ENCODE measurements at places on chromosomes 16 and 17.

DNA sequence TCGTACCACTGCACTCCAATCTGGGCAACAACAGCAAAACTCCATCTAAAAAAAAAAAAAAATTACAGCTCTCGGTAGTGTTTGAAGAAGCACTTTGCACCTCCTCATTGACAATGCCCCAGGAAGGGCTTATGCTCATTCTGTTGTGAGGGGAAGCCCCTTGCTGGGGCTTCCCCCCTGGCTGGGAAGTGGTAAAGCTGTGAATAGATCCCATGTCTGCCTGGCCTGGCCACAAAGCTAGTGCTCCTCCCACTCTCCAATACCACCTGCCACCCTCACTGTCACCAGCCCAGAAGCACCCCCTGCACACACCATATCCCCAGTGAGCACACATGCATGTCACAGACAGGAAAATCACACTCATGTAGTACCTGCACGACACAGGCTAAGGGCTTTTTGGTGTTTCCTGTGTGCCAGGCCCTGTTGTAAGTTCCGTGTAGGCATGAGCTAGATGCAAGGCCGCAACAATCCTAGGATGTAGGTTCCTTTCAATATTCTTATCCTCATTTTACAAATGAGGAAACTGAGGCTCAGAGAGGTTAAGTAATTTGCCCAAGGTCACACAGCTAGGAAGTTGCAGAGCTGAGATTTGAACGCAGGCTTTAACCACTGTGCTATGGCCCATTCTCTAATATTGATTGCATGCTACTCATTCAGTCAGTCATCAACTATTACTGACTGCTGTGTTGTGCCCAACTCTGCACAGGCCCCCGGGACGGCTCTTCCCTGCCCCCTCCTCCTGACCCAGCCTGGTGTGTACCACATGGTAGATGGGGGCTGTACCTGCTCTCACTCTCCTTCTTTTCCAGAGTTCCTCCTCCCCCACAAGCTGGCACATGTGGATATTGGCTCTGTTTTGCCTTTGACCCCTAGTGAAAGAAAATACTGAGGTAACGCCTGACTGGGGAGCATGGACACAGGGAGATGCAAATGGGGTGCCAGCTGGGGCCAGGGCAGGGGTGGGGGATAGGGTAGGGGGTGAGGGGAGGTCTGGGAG is 11.9 kb upstream of the COL1A1 start:
- DNase-seq, result peak; percentile 43

- DNase-seq, result no peak
Measured at GRCh38 chr16:76897816-76898215, 293.2 kb upstream of the MON1B start.

DNA sequence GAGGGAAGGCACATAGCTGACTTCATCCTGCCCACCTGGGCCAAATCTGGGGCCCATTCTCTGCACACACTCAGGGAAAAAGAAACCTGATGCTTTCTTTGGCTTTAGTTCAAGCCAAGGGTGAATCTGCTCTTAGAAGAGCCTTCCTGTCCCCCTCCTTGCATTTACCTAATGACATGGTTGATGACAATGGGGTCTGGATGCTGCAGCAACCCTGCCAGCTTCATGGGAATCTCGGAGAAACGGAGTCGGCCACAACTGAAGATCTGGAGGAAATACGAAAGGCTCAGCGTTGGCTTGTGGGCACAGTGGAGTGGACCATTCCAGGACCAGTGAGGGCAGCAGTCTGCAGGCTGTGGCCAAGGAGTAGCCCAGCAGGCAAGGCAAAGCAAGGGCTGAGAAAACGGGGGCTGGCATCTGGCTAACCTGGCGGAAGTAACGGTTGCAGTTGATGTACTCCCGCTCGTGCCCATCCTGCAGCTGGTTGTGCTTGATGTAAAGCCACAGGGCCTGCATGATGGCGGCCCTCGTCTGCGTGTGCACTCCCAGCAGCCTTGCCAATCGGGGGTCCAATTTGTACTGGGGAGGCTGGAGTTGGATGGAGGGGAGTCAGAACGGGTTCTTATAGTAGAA is 6.4 kb upstream of the FTSJ3 start:
- no peak for DNase-seq

GRCh38 chr17:69909389-69909788 is 165.6 kb upstream of the KCNJ16 start:
- DNase-seq, result no peak

DNA sequence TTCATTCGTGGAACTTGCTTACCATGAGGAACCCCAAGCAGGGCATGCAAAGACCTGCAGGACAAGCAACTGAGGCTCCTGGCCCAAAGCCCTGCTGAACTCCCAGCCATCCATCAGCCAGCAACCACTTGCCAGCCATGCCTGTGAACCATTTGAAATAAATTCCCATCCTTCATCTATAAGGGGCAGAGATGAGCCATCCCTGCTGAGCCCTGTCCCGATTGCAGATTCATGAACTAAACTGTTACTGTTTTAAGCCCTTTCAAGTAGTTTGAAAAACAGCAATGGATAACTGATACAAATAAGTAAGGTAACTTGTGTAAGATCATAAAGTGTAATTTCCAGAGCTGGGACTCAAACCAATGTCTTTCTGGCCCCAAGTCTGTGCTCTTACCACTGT is 114.4 kb upstream of the WSCD1 start:
- DNase-seq, result no peak

GRCh38 chr16:11972128-11972527 is 4.4 kb upstream of the SNX29 start:
- no peak for DNase-seq

DNA sequence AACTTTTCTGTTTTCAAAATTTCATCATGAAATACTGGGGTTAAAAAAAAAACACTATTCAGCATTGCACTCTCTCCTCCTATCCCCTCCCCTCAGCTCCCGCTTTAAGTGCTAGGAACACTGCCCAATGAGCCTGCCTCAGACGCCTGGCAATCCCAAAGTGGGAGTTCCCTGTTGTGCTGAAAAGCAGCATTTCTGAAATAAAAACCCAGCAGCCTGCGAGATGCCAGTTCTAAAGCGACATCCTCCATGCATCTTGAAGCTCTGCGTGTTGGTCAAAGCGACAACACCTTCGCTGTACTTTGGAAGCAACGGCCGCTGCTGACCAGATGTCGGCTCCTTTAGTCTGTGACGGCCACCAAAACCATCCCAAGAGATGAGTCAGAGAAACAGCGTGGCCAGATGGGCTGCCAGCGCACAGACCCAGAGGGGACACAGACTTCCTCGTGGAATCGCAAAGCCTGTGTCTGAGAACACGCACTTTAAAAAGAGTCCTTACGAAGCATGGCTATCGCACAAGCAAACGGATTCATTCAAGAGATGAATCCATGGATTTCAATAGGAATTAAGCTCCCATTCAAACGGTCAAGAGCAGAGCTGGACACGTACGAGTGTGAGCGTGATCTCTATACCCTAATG is 32.8 kb downstream of the FBXO31 start:
- no peak for DNase-seq
